ENCODE measurements at places on chromosomes 1 and 21.

DNA sequence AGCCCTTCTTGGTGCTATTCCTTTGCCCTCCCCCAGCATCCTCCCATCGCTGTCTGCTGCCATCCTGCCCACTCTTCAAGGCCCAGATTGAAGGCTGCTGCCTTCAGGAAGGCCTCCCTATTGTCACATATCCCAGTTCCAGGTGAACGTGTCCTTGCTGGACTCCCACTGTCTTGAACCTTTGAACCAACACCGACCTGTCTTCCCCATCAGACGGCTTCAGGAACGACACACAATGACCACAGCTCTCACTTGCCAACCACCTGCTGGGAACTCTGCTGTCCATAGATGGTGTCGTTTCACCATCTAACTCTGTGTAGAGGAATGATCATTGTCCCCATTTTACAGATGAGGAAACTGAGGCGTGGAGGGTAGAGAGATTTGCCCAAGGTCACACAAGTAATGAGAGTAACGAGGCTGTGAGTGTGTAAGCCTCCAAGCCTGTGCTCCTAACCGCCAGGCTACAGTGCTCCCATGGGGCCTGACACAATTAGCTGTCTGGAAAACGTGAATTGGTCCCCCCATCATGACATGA, 9.9 kb upstream of the PLEKHG5 start:
- DNase-seq = no peak

- DNase-seq = no peak
These were observed 78.7 kb downstream of the PIK3R3 start for GRCh38 chr1:46053734-46054133.

- no peak for DNase-seq
These were observed 64.1 kb downstream of the TMCO4 start for GRCh38 chr1:19735440-19736127.

DNA sequence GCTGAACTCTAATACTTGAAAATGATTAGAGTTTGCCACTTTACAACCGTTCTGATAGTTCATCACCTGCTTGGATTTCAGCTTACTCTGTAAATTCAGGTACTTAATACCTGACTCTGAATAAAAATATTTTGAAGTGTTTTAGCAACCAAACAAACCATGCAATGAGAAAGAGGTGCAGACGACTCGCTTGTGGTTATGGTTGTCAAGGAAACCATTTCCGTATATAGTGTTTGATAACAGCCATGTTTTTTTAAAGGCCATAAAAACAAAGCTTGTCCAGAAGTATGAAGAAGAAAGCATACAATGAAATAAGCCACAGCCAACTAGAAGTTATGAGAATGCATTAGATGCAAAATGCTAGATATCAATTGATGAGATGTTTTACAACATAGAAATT, 167.2 kb upstream of the HMCN1 start:
- no peak for DNase-seq

DNA sequence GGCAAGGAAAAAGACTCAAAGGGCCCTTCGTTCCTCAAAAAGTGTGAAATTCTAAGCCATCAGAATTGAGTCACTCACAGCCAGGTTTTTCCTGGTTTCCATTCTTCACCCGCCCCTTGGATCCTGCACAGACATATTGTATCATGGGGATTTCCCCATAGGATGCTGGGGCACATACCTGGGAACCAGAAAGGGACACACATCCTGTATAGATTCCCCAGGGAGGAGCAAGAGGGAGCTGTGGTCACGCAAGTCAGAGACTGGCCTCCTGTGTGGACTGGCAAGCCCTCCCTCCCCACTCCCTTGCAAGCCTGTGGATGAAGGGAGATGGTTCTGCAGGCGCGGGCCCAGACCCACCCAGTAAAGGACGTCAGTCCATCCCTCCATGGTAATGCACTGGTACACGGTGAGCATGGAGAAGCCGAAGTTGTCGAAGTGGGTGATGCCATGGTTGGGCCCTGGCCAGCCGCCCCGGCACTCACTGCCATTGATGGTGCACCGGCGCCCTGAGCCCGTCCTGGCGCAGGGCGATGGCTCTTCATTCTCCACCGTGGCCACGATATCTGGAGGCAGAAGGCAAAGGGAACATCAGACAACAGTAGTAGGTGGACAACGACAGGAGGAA, 23.2 kb downstream of the CACNA1S start:
- DNase-seq = no peak

- DNase-seq = no peak
These were observed 11.5 kb downstream of the SLC45A1 start for GRCh38 chr1:8329439-8329838.

DNA sequence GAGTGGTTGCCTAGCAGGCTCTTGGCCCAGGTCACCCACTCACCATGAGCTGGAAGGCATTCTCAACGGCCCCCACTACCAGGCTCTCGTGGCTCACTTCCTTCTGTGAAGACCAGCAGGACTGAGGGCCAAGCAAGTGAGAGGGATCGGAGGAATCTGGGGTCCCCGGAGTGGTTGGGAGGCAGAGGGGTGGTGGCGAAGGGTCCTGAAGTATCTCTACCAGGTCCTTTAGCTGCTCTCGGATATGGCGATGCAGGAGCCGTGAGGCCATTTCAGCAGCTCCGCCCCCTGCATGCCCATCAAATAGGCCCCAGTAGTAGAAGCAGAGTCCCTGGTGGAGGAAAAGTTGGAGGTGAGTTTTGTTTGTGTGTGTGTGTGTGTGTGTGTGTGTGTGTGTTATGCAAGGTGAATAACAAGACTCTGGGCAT, 2.4 kb downstream of the PPM1J start:
- DNase-seq = no peak

- no peak for DNase-seq
These were observed 20.1 kb downstream of the AGT start for GRCh38 chr1:230693777-230694176.

- no peak for DNase-seq
These were observed 16.1 kb upstream of the RCAN3 start for GRCh38 chr1:24486331-24487065.

DNA sequence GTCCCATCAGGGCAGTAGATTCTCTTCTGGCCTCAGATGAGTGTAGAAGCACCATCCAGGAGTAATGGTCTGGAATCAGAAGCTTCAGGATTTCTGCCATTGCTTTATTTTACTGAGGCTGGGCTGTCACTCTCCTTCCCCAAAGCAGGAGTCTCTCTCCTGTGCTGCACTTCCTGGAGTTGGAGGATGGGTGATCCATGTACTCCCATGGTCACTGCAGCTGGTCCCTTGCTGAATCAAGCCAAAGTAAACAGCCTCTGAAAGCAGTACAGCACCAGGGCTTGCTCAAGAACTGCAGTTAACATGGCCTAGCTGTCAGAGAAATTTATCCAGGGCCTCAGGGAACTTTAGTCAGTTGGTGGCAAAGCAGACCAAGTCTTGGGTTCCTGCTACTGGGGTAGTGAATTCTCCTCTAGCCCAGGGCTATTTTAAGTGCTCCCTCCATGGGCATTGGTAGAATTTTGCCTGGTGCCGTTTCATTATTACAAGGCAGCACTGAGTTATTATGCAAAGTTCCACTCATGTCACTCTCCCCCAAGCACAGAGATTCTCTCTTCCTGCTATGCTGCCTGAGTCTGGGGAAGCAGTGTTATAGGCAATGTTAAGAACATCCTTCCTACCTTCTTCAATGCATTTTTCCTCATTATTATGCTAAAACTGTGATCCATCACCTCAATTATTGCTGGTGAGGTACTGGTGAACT, 29.5 kb downstream of the DRAM2 start:
- no peak for DNase-seq

DNA sequence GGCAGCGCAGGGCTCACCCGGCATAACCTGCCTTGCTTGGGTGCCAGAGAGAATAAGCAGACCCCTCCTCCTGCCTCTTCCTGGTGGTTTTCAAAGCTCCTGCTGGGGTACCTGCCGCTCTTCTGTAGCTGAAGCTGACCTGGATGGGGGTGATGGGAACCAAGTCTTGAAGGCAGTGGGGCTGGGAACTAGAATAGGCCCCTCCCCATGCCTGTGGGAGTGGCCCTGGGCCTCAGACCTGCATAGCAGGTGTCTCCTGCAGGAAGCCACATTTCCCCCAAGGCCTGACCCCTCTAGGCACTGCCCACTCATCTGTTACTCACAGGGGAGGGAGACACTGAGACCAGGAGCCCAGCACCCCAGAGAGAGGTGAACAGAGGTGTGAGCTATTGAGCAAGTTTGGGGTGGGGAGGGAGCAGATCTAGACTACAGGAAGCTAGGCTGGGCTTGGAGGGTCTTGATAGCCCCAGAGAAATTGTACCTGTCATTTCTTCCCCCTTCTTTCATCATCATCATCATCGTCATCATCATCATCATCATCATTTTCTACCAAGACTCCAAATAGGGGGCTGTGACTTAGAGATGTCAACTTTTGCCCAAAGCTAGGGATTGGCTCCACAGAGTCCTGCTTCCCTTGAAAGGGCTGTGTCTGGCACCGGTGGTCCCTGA, 10.1 kb downstream of the PADI1 start:
- no peak for DNase-seq

DNA sequence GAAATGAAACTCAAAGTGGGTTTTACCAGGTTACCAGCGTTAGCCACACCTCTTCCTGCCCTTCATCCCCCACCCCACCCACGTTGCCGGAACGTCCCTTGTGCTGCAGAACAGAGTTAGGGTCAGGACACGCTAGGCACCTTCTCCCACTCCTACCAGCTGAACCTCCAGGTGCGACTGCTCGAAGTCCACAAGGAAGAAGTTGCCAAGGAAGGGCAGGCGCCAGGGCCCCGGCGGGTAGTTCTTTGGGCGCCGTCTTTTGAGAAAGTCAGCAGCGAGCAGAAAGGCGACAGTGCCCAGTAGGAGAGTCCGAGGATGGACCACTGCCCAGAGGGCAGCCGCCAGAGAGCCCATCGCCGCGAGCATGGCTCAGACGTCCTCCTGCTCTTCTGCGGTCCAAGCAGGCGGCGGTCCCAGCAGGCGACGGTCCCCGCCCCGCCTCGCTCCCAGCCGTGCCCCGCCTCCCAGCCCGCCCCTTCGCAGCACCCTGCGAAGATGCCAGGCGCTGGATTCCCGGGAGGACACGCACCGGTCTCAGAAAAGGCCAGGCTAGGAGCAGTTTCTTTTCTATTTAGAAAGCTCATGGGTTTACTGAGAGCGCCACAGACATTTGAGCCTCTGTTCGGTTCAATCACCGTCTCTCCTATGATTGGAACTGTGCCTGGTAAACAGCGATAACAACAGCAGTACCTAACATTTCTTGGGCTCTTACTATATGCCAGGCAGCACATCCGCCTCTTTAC, at the start of gene CYP2J2:
Gene CYP2J2, minus strand, starts transcription at position 393 of the 743 bp plus-strand sequence. Its CDS starts 27 bp downstream, at position 366.
- peak; percentile 13 for DNase-seq

DNA sequence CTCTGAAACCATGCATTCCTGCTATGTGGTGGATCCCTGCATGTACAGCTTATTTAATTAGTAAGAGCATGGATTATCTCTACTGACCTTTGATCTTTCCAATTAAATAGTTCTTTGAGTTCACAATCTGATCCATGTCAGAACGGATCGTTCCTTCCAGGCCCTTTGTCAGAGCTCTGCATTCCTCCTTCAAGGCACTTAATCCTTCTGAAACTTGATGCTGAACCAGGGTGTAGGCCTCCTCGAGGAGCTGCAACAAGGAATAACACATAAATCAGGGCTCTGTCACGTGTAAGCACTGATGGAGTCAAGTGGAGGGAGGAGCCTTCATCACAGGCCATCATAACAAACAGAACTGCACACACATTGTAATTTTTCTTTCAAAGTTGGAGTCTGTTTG, 68.4 kb upstream of the EDEM3 start:
- no peak for DNase-seq

GRCh38 chr1:46041551-46041950, 90.9 kb downstream of the PIK3R3 start:
- peak; percentile 40 for DNase-seq

DNA sequence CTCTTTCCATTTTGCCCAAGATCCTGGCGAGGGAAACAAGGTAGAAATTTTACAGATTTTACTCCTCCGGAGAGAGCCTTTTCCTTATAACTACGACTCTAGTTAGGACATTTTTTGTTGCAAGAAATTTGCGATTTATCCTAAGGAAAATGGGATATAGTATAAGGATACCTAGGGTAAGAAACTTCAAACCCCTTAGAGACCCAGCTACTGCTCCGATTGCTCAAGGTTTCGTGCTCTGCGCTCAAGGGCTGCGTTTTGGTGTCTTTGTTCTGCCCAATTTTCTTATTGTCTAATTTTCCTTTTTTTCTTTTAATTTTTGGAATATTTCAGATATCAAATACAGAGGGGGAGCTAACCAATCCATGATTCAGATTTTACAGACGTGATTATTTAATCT, 1.5 kb downstream of the TTC3 start:
- no peak for DNase-seq

GRCh38 chr1:75129660-75129982, 4.6 kb upstream of the LHX8 start:
- no peak for DNase-seq

GRCh38 chr1:220123889-220124288, 30.0 kb downstream of the IARS2 start:
- DNase-seq = no peak

GRCh38 chr1:20119347-20119746, at the start of gene PLA2G2D:
Gene PLA2G2D, minus strand, starts transcription at chr1:20119536. Its CDS starts 38 bp downstream, at chr1:20119498.
- DNase-seq = peak; percentile 30

Measured in GM06990 (cell line).